ENCODE measurements at places on chromosomes 16 and 17.

DNA sequence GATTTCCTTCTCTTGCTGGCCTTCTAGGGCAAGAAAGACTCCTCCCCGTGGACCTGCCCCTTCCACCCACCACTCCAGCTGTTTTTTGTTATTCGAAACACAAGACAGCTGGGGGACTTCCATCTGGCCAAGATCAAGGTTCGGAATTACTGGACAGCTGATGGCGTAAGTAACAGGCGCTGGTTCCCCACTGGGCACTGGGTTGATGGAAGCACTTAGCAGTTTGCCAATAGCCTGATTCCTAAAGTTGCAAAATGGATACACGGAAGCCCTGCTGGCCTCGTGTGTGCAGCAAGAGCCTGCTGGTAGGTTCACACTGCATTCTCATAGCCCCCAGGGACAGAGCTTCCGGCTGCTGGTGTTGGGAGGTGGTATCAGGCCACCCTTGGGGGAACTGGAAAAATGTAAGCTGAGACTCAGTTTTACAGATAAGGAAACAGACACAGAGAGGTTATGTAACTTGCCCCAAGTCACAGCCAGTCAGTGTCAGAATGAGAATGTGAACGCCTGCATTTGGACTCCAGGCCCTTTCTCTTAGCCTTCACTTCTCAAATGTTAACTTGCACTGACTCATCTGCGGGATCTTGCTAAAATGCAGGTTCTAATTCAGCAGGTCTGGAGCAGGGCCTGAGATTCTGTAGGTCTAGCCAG lies 171.7 kb downstream of the KATNIP start:
- peak; percentile 79 for DNase-seq

- no peak for DNase-seq
These were observed 36.7 kb upstream of the ABCA5 start for GRCh38 chr17:69363488-69364210.

DNA sequence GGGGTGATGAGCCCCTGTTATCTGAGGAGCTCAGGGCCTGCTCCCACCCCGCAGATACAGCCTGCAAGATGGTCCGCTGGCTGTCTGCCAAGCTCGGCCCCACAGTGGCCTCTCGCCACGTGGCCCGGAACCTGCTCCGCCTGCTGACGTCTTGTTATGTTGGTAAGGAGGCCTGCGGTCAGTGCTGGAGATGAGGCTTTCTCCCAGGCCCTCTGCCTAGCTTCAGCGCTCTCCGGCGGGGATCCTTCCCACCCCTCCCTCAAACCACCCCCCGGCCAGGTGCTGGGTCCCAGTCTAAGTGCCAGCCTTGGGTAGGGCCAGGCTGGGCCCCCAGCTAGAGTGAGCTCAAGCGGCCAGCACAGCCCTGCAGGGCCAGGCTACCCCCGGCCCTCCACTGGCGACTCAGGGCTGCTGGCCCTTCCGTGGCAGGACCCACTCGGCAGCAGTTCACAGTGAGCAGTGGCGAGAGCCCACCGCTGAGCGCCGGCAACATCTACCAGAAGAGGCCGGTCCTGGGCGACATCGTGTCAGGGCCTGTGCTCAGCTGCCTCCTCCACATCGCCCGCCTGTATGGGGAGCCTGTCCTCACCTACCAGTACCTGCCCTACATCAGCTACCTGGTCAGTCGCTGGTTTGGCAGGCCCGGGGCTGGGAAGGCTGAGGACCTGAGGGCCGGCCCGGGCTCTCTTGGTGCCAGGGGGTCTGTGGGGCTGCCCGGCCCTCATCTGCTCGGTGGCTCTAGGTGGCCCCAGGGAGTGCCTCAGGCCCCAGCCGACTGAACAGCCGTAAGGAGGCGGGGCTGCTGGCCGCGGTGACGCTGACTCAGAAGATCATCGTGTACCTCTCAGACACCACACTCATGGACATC lies 6.1 kb downstream of the WDR81 start:
- DNase-seq = peak; percentile 90

- DNase-seq = peak; percentile 84
These were observed 57.5 kb downstream of the CYB5B start for GRCh38 chr16:69481901-69482341.

- DNase-seq = peak; percentile 23
These were observed 69.7 kb upstream of the DNAJA2 start for GRCh38 chr16:47043200-47043599.

GRCh38 chr16:54125751-54126655 lies 160.6 kb downstream of the IRX3 start:
- no peak for DNase-seq

- DNase-seq = no peak
These were observed 121.0 kb downstream of the COPRS start for GRCh38 chr17:31738067-31738466.
